Esophagus squamous epithelium (tissue), 5 donors: ENCODE measurements at places on chromosomes 7 and 10. TPM values are rescaled to one million over a fixed set of nuclear protein-coding genes. Genes with fewer than 3 reads are reported as not detected.

Gene MMRN2
- total RNA-seq: 18.1 TPM

GRCh38 chr7:129492391-129492790 is 9.9 kb upstream of the SMKR1 start:
- no peak for DNase-seq

- no peak for DNase-seq
Observed at GRCh38 chr7:130878785-130879184, 144.8 kb upstream of the KLF14 start.

DNA sequence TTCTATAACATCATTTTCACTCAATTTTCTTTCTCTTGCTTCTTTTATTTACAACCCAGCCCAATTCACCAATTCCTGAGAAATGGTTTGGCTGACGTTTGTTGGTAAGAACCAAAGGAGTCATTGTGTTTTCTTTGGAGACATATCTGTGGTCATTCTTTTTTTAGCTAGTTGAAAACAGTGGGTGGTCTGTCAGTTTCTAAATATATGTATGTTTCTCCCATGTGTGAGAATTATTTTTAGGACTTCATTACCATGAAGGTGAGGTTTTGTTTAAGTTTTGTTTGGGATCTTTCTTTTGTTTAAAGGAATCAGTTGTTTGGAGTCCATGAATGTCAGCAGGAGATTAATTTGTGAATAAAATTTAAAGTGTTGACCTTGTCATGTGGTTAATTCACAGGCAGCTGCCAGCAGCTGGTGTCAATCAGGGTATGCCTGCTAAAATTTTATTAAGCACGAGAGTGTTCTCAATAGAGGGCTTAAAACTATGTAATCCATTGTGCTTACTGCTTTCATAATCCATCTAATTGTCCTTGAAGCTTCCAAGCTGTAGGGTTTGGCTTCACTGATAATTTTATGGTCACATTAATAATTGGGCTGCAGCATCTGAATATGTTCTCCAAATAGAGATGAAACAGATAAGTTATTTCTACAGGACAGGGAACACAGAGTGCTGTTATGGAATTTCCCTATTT is 38.7 kb downstream of the INSYN2A start:
- no peak for DNase-seq

DNA sequence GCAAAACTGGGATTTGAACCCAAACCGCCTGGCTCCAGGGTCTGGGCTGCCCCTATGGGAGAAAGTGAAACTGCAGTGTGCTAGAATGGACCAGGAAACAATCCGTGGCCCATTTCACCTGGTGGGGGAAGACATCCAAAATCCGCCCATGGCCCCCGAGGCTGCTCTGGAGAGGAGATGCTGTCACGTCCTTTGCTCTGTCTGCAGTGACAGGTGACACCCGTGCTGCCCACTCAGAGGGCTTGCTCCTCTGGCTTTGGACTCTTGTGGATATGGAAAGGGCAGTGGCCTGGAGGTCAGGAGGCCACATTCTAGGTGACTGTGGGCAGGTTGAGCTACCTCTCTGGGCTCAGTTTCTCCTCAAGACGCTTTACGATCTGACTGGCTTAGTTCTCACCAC is 151.2 kb upstream of the GPR26 start:
- no peak for DNase-seq

DNA sequence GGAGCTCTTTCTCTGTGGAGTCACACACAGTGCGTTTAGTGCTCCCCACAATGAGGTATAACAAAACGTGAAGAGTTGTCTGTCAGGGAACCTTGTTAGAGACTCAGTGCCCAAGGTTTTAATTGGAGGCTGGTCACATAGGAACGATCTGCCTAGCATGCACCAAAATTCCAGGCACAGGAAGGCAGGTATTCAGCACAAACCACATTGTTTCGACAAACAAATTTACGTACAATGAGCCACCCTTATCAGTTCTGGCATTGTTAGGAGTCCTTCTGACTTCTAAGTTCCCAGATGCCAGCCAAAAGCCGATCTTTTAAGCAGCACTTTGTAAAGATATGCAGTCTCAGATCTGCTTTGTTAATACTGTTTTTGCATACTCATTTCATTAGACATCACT is 414.2 kb upstream of the MTPN start:
- DNase-seq: no peak

Gene ZNF239
- total RNA-seq: 2.3 TPM

GRCh38 chr10:28367929-28368484 is 65.1 kb upstream of the MPP7 start:
- DNase-seq: no peak

GRCh38 chr7:42672339-42672999 is 239.4 kb downstream of the C7orf25 start:
- DNase-seq: no peak

GRCh38 chr7:45702751-45703150 is 128.6 kb downstream of the ADCY1 start:
- no peak for DNase-seq

DNA sequence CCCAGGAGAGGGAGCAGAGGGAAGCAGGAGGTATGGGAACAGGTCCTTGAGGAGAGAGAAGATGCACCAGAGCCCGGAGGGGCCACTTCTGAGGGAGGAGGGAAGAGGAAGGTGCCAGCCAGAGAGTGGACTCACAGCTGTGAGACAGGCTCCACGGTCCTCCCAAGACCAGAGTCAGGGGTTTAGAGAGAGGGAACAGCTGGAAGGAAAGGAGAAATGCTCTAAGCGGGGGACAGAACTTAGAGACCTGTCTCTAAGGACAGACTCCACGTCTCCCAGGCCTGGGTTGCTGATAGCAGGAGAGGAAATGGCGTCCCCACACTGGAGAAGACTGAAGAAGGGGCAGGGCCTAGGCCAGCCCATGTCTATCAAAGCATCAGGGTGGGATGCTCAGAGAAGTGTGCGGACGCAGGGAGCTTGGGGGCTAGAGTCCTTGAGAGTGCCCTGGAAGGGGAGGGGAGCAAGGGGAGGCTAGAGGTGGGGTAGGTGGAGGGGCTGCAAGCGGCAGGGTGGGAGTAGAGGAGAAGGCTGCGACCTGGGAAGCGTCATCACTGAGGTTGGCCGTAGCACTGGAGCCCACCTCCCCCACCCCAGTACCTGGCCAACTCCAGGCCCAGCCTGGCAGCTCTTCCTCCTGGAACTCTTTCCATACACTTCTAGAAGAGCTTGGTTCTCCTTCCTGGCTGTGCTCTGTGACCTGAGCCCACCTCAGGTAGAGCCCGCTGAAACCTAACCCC is 25.6 kb upstream of the GRID1 start:
- DNase-seq: no peak

Gene PTPRZ1
- 58.4 TPM for total RNA-seq

DNA sequence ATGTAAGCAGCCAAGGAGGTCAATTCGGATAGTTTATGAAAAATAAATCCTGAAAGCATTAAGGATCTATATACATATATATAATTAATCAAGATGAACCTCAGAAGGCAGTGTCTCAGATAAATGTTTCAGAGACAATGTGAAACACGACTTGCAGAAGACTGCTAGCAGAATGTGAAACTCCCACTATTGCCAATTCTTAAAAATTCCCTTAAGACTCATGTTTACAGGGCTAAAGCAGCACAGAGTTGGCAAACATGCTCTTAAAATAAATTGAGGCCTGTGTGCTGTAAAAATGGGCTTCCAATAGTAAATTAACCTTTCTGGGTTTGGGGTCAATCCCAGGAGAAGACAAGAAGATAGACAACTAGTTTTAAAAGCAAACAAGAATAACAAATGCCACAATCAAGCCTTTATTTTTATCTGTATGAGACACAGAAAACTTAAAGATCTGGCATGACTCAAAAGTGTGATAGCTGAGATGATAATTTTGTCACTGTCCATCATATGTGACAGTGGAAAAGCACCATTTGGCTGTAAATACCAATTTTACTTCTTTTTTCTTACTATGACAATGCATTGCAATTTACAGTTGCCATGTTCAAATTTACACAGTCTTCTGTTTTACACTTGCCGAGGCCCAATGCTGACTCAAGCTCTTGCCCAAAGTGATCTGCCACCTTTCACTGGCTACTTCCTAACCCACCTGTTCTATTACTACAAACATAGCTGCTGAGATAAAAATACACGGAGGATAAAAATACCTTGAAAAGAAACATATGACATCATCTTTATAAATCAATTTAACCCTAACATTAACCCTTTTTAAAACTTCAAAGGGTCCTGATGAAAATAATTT is 78.6 kb downstream of the CHCHD3 start:
- no peak for DNase-seq

GRCh38 chr7:28626221-28626620 is 213.9 kb downstream of the CREB5 start:
- no peak for DNase-seq

DNA sequence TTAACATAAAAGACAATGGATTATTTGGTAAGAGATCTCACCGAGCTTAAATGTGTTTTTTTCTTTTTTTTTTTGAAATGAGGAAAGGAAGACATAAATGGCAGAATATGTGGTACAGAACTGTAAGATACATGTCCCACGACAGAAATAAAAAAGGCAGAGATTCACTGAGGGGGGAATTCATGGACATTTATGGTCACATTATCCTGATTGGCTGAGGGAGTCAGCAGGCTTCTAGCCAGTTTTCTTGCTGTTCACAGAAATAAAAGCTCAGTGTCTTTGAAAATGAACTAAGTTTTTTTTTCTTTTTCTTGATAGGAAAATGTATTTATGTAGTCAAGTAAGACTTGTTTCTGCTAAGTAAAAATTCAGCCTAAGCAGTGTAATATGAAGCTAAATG is 8.2 kb upstream of the FAS start:
- DNase-seq: no peak

DNA sequence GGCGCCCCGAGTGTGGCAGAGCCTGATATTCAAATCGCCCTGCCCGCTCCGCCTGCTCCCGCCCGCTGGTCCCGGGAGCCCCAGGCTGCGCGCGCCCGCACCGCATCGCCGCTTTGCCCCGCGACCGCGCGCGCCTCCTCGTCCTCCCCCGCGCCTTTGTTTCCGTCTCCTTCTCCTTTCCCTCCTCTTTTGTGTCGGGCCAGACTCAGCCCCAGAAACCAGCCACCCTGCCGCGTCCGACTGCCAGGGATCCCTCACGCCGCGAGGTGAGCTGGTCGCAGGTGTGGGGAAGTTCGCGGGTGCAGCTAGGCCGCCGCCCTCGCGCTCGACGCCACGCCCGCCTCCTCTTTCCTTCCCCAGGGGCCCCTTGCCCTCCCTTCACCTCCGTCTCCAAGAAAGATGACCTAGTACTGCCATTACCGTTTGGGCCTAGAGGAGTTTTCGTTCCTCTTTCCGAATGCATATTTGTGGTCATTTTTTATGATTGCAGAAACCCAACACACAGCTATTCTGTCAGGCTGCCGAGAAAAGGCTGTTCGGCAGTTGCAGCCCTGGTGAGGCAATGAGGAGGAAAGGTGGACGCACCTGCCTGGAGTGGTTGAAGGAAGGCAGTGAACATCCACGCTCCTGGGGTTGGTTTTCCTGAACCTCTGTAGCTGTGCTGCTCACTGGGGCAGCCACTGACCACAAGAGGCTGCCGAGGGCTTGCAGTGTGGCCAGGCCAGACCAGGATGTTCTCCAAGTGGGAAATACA is 107.3 kb downstream of the SNX10 start:
- DNase-seq: peak; percentile 56

GRCh38 chr7:74231232-74231590 is 21.4 kb downstream of the LAT2 start:
- DNase-seq: no peak

DNA sequence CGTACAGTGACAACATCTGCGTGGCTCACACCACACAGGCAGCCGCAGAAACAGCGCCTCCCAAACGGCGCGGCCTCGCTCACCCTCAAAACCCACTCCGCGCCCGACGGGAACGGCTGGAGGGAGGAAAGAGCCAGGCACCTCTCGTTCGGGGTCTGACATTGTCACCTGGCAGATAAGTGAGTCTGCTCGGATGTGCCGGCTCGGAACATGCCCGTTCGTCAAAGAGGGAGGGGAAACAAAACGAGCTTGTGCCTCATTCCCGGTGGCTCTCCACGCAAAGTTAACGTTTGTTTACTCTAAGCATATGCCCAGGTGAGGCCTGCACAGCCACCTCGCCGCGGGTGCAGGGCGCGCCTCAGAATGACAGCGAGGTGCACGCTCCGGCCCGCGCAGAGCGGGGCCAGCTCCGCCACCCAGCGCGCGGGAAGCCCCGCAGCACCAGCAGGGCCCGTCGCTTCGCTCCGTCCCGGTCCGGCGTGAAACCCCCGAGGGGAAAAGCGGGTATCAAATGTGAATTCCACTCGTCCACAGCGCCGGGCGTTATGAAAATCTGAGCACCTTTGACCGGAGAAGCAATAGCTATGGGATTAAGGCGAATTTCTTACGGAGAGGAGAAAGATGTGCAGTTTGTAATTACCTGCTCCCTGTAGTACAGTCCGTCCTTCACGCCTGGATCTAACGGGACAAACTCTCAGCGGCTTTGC is 13.1 kb downstream of the CNPY1 start:
- no peak for DNase-seq

GRCh38 chr7:3882782-3883181 is 581.7 kb downstream of the SDK1 start:
- DNase-seq: no peak

DNA sequence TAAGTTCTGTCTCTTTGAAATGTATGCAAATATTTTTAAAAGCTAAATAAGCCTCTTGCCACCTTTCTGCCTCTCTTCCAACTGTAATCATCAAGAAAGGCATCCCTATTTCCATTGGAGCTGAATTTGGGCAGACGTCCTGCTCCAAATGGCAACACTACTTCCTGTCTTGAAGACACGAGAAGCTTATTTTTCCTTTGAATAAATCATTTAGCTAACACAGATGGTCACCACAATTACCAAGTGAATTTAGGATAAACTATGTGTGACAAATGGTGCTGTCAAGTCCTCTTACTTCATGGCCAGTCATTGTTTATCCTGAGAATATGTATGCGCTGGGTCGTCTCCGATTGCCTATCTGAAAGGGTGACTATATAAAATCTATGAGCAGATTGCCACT is 268.0 kb downstream of the ANKRD7 start:
- DNase-seq: no peak

GRCh38 chr10:79904671-79905321 is 44.1 kb downstream of the SFTPD start:
- no peak for DNase-seq

DNA sequence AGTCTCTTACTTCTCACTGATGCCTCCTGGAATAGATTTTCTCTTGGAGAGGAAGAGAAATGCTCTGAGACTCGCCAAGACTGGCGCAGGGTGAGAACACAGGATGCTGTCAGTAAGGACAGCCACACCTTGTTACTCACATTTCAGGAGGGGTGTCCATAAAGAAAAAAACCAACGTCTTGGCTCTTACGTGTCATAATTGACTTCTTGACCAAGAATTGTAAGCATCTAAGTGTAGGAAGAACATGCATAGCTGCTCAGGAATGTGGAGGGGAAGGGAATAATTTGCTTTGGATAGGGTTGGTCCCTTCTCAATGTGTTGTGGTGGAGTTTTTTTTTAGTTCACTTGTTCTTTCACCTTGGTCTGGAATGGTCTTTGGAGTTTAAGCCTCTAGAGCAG is 43.8 kb upstream of the ZNF438 start:
- DNase-seq: no peak

GRCh38 chr7:131619336-131620305 is 63.2 kb upstream of the PODXL start:
- DNase-seq: no peak

GRCh38 chr7:37481722-37482288 is 33.1 kb upstream of the ELMO1 start:
- no peak for DNase-seq

- no peak for DNase-seq
Observed at GRCh38 chr7:33821970-33822369, 83.4 kb upstream of the BMPER start.

- no peak for DNase-seq
Observed at GRCh38 chr10:132077091-132077490, 11.3 kb downstream of the JAKMIP3 start.

GRCh38 chr10:118626953-118627352 is 31.5 kb upstream of the PRLHR start:
- DNase-seq: no peak
